ENCODE measurements at places on chromosomes 3 and 15.

DNA sequence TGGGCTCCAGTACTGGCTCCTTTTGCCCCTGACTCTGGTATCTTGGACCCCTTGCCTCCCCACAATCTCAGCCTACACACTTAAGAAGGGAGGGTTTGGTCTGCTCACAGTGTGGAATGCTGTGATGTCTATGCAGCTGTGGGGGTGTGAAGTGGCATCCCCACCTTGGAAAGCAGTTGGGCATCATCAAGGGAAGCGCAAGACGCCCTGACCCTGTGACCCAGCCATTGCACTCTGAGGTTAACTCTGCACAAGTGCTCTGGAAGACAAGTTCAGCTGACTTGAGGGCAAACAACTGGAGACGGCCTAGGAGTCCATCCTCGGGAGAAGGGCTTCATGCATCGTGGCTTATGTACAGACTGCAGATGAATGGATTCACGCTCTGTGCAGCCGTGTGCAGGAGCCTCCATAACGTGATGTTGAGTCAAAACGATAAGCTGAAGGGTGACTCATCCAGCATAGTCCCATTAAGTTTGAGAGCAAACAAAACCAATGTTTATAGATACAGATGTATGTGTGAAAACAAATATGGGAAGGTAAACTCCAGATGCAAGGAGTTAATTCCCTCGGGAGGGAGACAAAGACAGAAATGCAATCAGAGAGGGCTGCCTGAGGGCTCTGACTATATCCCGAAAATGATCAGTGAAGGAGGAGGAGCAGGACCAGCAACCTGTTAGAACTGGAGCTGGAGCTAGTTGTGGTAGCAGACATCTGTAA is 86.8 kb downstream of the LSM3 start:
- DNase-seq: no peak

GRCh38 chr15:56185980-56186379 is 57.7 kb downstream of the RFX7 start:
- DNase-seq: no peak

- DNase-seq: no peak
Observed at GRCh38 chr3:56971816-56972215, 88.6 kb upstream of the SPATA12 start.

GRCh38 chr3:66115858-66116654 is 77.3 kb upstream of the MAGI1 start:
- no peak for DNase-seq

DNA sequence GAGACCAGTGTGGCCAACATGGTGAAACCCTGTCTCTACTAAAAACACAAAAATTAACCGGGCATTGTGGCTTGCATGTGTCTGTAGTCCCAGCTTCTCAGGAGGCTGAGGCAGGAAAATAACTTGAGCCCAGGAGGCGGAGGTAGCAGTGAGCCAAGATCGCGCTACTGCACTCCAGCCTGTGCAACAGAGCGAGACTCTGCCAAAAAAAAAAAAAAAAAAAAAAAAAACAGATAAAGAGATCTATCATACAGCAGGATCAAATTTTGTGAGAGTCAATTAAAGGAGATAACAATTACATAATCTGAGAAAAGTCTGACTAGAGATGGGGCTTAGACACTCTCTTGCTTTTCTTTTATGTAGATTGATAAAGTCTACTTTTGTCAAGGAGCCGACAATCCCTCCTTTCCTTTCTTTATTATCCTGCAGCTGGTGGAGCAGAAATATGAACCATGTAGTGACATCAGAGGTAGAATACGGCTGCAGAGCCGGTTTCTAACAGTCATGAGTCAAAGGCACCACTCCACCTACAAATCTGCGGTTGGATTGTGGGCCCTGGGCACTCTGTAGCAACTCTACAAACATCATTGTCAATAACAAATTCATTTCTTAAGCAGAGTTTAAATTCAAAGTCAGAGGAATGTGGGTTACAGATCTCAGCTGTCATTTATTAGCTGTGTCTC is 9.0 kb downstream of the C2CD4A start:
- DNase-seq: no peak

GRCh38 chr3:41997702-41998550 is 36.0 kb upstream of the ULK4 start:
- no peak for DNase-seq
